ENCODE measurements at places on chromosomes 11 and 22. TPM values are rescaled to one million over a fixed set of nuclear protein-coding genes. Genes with fewer than 3 reads are reported as not detected.

Gene POTEH
- not detected for total RNA-seq

Gene E2F8
- 0.63 TPM for total RNA-seq

Gene TRABD
- total RNA-seq, result 27.1 TPM

Gene PHLDA2
- 7.1 TPM for total RNA-seq

Gene OR4D5
- total RNA-seq, result not detected

Gene SYT7
- total RNA-seq, result 1.0 TPM

Gene TPBGL
- 0.36 TPM for total RNA-seq

All from aorta (tissue), 5 donors.